ENCODE measurements at places on chromosomes 7 and 10.
A peak's percentile ranks its signal among the peaks of the same experiment; 100 is the strongest.

DNA sequence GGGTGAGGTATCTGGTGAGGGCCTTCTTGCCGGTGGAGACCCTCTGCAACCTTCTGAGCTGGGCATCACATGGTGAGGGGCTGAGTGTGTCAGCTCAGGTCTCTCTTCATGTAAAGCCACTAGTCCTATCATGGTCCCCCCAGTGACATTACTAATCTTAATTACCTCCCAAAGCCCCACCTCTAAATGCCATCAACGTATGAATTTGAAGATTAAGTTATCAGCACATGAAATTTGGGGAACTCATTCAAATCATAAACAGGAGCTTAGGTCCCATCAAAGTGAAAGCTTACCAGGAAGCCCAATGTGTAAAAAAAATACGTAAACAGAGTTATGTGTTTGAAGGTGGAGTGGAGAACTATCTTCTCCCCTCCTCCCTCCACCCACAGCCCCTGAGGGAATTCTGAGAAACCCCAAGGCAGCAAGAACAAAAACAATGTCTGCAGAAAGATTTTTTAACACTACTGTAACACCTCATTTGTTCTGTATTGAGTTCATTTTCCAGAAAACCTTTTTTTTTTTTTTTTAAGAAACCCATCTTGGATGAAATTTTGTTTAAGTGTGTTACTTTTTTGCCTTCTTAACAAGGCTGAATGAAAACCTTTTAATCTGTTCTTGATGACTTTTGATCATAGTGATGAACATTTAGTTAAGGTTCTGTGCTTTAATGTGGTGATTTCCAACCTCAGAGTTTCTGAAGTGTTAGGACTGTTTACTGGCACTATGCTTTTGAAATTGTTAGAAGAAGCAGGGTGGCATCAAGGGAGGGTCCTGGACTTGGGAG is 19.1 kb upstream of the PCGF5 start:
- DNase-seq, result peak; percentile 82

GRCh38 chr10:103610083-103610472 is 116.6 kb downstream of the NEURL1 start:
- no peak for DNase-seq

GRCh38 chr10:88127269-88127668 is 263.8 kb downstream of the PTEN start:
- no peak for DNase-seq

DNA sequence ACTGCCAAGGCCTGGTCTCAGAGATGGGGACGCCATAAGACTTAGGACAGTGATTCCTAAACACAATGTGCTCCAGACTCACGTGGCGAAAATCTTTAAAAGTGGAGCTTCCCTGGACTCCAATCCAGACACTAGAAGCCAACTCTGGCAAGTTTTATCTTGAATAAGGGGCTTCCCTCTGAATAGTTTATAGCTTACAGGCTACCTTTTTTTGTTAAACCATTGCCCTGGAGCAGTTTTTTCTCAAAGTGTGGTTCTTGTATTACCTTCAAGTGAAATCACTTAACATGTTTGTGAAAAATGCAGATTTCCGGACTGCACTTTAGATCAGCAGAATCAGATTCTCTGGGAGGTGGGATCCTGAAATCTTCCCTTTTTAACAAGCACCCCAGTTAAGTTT is 171.7 kb upstream of the PHF14 start:
- DNase-seq, result no peak

- DNase-seq, result no peak
These were observed 11.4 kb upstream of the RASGEF1A start for GRCh38 chr10:43278216-43278615.

DNA sequence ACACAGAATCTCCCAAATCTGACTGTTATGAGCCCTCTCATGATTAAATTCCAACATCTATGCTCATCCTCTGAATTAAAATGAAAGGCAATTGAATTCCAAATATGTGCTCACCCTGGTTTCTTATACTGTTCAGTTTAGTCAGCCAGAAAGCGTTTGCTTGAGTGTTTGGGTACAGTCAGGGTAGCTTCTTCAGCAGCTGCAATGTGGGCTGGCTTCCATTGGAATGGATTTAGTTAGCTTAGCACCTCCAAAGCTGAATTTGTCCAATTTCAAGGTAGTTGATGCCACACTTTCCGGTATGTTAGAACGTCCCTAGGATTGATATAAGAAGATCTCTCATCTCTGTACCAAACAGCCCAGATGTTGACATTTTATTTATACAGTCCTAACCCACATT is 9.3 kb downstream of the KLHL7 start:
- DNase-seq, result no peak

GRCh38 chr7:128387216-128388144 is 22.3 kb downstream of the IMPDH1 start:
- peak; percentile 64 for DNase-seq

- no peak for DNase-seq
These were observed 175.6 kb downstream of the OTUD1 start for GRCh38 chr10:23614483-23614882.

- DNase-seq, result no peak
These were observed 179.8 kb downstream of the WNT2 start for GRCh38 chr7:117143066-117143465.

DNA sequence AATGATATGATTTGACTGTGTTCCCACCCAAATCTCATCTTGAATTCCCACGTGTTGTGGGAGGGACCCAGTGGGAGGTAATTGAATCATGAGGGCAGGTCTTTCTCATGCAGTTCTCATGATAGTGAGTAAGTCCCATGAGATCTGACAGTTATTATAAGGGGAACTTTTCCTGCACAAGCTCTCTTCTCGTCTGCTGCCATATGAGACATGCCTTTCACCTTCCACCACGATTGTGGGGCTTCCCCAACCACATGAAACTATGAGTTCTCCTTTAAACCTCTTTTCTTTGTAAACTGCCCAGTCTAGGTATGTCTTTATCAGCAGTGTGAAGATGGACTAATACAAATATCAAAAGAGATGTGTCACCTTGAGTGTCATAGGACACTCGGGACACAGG is 502.7 kb upstream of the PODXL start:
- DNase-seq, result no peak

DNA sequence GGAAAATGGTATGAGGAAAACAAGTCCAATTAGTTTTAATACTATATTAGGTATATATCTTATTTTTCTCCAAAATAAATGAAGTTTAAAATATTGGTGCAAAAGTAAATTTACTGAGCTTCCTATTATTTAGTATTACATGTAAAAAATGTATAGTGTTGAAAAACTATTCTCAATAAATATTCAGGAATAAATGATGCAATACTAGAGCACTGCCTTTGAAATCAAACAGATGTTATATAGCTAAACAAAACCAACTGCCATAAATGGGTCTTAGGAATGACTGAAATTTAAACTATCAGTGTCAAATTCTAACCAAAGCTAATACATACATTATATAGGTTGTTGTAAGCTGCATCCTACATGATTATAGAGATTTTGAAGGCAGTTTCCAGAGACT is 1434.0 kb upstream of the LRRTM3 start:
- no peak for DNase-seq

- no peak for DNase-seq
These were observed 12.0 kb upstream of the RASSF4 start for GRCh38 chr10:44947371-44948152.

GRCh38 chr7:134089446-134089845 is 37.7 kb upstream of the LRGUK start:
- no peak for DNase-seq

DNA sequence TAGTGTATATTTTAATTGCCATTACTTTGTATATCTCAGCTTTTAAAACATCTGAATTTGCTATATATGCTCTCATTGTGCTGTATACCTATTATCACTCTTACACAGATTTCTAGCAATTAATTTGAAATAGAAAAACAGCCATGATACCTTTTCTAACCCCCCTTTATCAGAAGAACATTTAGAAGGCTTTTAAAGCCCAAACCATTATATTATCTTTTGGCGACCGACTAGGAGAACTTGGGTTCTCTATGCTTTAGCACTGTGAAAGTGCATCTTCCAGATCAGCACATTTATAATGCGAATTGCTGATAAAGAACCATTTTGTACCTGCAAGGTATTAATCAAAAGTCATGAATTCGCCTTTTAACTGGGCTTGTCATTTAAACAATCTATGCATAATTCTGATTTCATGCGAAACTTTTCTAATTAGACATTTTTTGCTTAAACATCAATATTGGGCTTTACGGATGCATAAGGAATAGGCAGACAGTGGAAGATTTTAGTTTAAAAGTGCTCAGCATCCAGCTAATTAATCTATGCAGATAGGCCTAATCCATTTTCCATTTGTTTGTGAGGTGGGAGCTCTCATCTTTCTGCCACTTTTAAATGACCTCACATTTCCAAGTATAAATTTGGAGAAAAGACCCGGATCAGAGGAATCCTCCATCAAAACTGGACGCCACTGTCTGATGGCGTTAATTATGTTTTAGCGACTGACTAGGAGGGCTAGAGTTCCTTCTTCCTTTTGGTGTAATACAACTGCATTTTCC is 1.2 kb upstream of the MLLT10 start:
- no peak for DNase-seq

GRCh38 chr7:151904270-151904669 is 27.4 kb upstream of the PRKAG2 start:
- DNase-seq, result no peak

GRCh38 chr10:77505431-77506334 is 131.9 kb downstream of the KCNMA1 start:
- no peak for DNase-seq

DNA sequence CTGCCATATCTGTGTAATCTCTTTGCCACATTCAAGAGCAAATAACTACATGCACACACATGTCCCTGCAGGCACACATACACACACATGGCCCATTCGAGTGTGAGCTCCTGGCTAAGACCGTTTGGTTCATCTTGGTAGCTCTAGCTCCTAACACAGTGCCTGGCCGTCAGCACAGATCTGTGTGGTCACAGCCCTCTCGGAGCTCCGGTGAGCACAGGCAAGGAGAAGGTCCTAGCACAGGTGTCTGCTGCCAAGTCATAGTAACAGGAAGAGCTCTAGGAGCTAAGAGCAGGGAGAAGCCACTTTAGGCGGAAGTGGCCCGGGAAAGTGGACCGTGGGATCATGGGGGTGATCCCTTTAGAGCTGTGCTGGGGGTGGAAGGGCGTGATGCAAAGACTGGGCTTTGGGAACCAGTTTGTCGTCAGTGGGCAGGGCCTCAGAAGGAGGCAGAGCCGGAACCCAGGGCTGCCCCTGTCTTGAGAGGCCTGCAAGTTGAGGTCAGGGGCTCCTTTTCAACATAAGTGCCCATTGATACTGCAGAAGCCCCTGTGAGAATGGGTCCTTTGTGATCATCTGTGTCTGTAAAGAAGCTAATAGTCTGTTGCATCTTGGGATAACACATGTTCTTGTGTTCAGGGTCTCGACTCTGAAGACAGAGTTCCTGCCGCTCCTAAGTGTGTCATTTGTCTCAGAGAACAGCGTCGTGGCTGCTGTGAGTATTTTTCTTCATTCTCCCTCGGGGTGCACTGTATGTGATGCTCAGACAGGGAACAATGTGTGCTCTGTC is 16.6 kb upstream of the ARPC1B start:
- no peak for DNase-seq

GRCh38 chr7:142752376-142753225 is 3.3 kb downstream of the PRSS1 start:
- DNase-seq, result no peak

GRCh38 chr7:142777318-142777717 is 6.5 kb downstream of the PRSS2 start:
- no peak for DNase-seq

DNA sequence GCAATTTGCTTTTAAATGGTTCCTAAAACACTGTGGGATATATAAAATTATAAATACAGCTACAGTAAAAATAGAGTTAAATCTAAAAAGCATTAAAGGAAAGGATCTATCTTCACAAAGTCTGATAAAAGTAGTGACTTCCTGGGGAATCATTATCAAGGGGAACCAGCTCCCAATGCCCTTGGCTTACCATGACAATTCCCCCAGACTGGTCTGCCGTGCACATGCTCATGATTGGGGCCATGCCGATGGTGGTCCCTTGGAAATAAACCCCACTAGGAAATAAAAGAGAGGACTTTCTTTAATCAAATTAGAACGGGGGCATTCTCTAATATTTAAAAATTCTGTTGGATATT is 201.8 kb downstream of the FANK1 start:
- DNase-seq, result no peak

- DNase-seq, result no peak
These were observed 26.8 kb downstream of the CFAP69 start for GRCh38 chr7:90271753-90272152.

- DNase-seq, result no peak
These were observed 92.2 kb downstream of the AVL9 start for GRCh38 chr7:32587411-32587948.

DNA sequence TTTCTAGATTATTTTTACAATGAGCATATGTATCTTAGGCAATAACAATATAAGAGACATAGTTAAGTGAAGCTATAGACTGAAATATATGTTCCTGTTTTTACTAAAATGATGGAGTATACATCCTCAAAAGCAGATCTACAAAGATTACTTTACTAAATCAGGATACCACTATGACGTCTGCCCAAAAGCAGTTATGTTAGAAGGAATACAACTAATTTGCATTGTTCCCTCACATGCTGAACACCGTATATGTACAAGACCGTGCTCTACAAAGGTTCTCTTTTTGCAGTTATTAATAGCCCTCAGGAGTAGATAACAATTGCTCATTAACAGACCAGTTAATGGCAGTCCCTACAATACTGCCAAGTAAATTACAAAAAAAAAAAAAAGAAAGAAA is 137.5 kb downstream of the CD36 start:
- DNase-seq, result no peak

- DNase-seq, result no peak
These were observed 137.7 kb downstream of the DKK1 start for GRCh38 chr10:52451817-52452216.

DNA sequence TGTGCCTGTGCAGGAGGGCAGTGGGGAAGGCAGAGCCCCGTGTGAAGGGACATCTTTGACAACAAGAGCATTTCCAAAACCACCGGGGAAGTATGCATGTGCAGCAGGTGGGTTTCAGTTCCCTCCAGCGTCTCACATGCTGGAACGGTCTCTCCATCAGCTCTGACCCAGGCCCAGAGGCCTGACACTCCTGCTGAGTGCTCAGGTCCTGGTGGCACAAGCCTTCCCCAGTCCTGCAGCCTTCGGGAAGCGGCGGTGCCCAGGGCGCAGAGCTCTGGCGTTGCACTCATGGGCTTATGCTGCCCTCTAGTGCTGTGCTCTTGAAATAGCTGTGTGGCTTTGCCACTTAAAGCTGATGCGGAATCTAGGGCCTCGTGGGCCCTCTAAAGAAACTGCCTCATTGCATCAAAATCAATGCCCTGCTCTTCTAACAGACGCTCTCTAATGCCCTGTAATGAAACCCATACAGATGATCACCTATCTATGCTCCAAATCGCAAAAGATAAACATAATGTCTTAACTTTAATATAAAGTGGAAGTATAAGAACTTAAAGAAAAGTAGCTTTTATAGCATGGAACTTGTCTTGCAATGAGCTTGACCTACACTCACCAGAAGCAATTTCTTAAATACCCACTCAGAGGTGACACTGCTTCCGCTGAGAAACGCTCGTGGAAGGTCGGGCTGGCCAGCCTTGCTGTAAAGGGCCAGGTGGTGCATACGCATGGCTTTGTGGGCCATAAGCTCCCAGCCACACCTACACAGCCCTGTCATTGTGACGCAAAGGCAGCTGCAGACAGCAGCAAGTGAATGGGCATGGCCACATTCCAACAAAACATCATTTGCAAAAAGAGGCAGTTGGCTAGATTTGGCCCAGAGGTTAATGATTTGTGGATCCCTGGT is 38.6 kb downstream of the CLRN3 start:
- DNase-seq, result peak; percentile 18

Data from CD4-positive, alpha-beta T cell treated with Interleukin-15 for 4 hours (primary cell).